ENCODE measurements at places on chromosomes 11 and 22.

DNA sequence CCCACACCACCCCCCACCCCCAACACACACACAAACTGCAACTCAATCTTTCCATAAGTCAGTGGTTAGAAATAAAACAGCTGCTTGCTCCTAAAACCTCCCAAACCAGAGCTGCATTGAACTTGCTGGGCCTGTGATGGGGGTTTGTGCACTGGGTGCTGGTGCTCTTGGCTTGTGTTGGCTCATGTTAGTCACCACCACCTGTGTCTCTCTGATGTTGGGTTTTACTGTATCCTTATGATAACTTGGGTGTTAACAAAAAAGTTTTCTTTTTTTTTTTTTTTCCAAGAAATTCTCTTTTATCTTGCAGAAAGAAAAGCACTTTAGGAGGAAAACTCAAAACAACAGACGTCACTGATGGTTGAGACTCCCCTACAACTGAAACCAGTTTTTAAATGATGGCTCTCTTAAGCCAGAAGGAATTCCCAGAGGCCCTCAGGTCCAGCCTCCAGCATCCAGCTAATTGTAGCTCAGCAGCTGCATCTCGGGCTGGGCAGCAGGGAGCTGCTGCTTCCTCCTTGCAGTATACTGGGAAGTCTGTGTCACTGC is 79.9 kb upstream of the DRD2 start:
- no peak for DNase-seq

- no peak for DNase-seq
These were observed 119.4 kb downstream of the BLID start for GRCh38 chr11:121996574-121996973.

GRCh38 chr11:46914363-46914762 is 4.0 kb downstream of the LRP4 start:
- no peak for DNase-seq

DNA sequence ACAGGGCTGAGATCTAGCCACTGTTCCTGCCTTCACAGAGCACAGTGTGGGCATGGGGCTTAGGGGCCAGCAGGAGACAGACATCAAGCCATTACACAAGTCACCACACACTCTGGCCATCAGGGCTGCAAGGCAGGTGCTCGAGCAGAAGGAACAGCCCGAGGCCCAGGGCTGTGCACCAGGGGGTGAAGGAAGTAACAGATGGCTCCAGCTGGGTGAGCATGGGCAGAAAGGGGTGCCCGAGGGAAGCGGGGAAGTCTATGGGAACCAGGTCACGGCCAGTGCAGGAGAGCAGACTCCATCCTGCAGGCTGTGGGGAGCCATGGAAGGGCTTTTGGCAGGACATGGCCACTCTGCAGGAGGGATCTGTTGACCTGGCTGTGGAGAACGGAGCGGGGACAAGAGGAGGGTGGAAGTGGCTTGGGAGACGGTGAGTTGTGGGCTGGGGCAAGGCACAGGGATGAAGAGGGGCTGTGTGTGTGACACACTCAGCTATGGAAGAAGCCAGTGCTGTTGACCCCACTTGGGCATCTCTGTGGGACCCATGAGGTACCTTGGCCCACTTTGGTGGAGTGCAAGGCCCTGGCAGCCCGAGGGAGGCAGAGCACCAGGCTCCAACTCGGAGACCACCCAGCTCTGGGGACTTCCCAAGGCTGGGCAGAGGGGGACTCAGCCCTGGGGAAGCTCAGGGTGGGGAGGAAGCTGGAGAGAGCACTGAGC is 3.6 kb downstream of the C11orf68 start:
- no peak for DNase-seq

DNA sequence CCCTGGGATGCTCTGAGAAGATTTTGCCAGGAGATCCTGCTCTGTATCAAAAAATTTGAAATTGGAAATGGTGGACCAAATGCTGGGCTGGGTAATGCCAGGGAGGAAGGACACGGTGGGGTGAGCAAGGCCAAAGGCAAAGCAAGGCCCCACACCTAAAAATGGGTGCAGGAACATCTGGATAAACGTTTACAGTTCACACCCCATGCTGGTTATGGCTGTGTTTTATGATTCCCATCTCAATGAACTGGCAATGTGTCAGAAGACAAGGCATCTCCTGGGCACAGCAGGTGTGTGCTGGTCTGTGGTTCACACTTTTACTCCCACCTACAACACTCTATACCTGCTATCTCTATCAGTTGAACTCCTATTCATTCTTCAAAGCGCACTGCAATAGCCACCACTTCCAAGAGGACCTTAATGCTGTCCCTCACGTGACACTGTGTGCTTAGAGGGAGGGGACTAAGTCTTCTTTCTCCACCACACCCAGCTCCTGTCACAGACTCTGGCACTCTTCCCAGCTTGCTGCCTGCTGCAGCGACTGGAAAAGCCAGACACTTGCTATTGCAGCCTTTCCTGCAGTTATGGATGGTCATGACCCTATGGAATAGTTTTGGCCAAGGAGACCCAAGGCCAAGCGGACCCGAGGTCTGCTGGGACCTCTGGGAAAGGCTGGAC is 277.5 kb downstream of the CTTN start:
- no peak for DNase-seq

GRCh38 chr11:58856806-58857205 is 12.3 kb upstream of the GLYATL2 start:
- no peak for DNase-seq

DNA sequence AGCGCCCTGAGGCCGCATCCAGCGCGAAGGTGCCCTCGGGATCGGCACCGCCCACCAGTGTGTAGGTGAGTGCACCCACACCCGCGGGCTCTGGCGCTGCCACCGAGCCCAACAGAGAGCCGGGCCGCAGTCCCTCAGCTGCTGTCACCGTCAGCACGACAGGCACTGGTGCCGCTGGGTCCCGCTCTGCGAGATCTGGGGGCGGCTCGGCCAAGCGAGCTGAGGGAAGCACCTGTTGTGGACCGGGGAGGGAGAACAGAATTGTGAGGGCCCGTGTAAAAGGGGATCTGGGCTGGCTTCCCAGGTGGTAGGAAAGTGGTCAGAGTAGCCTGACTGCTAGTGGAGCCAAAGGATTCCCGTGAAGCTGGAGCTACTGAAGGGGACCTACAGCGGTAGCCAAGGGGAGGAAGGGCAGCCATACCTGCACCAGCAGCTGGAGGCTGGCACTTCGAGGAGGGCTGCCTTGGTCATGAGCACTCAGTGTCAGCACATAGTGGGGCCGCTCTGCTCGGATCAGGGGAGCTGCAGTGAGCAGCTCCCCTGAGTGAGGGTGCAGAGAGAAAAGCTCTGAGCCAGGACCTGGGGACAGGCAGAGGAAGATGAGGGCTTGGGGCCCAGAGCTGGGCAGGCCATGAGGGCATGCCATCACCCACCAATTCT is 11.5 kb upstream of the TPP1 start:
- no peak for DNase-seq

DNA sequence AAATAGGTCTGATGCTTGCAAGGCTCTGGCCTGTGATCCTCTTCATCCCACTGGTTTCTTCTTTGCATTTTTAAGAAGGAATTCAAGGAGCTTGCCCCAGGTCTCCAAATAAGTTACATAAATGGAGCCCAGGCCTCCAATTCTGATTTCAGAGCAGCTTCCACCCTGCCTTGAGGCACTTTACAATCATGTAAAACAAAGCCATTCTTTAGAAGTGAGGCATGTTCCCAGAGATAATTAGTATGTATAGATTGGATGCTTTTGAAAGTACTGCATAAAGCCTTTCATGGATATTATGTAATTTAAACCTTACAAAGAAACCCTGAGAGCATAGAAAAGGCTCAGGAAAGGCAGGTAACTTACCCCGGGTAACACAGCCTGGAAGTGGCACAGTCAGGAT is 466.5 kb downstream of the MIAT start:
- no peak for DNase-seq

GRCh38 chr11:110362971-110363509 is 66.6 kb upstream of the RDX start:
- DNase-seq, result no peak

DNA sequence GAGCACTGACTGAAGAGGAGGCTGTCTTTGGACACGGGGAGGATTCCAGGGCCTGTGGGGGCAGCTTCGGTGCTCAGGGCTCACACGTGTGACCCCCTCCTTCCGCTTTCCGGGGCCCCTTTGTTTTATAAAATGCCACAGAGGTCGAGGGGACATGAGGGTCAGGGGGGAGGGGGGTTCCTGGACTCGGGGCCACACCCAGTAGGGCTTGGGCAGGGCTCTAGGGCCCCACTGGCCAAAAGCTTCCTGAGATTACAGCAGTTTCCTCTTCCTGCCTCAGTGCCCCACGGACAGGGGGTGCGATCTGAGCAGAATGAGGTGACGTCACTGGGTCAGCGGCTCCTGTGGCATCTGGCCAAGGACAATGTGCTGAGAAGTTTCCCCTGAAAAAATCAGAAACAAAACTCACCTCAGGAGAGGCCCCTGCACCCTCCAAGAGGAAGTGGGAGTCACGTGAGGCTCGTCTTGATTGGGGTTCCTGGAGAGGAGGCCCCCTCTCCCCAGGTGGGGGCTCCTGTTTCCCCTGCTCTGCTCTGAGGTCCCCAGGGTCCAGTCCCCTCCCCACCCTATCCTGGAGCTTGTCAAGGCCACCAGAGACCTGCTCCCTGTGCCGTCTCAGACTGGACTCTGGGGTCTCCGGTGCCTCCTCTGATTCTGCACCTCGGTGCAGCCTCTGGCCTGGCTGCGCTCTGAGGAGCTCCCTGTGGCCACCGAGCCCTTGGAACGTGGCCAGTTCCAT is 6.4 kb upstream of the IFITM3 start:
- DNase-seq, result no peak

DNA sequence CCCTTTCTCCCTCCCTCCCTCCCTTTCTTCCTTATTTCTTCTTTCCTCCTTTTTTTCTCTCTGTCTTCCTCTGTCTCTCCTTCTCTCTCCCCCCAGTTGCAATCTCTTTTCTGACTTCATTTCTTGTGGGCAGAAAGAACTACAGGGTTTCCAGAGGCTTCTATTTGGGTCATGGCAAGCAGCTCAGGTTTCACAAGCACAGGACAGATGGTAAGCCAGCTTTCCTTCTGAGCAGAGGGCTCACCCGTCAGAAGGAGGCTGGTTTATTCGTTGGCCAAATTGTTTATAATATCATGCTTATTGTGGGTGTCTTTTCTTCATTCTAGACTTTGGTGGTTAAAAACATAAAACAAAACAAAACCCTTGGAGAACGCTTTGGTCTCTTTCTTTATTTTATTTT is 58.9 kb upstream of the CLMP start:
- no peak for DNase-seq

- no peak for DNase-seq
These were observed 846.2 kb upstream of the API5 start for GRCh38 chr11:42465623-42466022.

DNA sequence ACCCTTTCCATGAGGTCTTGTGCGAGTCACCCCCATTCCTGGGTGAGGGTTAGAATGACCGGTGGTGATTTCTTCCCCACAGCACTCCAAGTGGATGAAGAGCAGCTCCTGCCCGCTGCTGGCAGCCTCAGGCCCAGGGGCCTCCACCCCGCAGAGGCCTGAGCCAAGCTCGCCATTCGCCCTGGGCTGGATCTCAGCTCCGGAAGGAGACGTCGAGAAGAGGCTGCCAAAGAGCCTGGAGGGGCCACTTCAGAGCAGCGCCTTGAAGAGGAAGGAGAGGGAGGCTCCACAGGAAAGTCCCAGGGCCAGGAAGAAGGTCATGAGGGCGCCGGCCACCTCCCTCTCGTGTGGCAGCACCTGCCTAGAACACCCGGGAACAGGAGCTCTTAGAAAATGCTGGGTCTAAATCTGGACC is 8.4 kb downstream of the SLC29A2 start:
- no peak for DNase-seq

DNA sequence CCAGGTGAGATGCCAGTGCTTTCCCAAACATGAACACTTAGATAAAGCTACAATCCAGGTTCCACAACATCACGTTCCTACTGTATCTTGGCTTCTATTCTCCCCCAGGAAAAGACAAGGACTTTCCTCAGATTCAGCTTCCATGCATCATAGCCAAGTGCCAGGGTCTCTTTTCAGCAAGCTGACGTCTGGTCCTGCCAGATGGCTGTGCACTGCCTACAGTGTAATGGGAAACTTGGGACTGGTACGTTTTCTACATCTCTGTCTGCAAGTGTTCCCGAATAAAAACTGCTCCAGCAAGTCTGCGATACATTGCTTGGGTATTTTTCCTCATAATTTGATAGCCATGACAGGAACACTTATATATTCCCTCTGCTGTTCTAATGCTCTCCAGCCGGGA is 412.5 kb downstream of the FAM181B start:
- no peak for DNase-seq

- no peak for DNase-seq
These were observed 795.8 kb downstream of the BRD1 start for GRCh38 chr22:49031746-49032330.

- DNase-seq, result no peak
These were observed 760.2 kb downstream of the KCNA4 start for GRCh38 chr11:29256580-29256979.

DNA sequence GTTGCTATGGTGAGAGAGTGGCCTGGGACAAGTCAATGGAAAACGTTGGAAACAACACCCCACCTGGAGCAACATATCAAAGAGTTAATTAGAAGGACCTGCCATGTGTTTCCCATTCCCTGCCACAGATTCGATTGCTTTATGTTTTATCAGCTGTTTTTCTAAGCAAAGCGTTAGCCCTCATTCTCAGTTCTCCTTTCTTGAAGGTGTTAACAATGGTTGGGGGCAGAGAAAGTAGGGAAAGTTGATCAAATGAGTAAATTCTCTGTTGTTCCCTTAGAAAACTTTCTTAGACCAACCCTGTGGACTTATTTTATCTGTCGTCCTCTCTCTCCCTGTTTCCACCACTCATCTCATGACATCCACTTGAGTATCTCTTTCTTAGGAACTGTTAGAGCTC is 102.5 kb downstream of the ADAMTS15 start:
- DNase-seq, result no peak

- no peak for DNase-seq
These were observed 33.8 kb downstream of the TECTA start for GRCh38 chr11:121134741-121135312.

GRCh38 chr22:46514592-46515207 is 22.7 kb downstream of the CELSR1 start:
- no peak for DNase-seq

DNA sequence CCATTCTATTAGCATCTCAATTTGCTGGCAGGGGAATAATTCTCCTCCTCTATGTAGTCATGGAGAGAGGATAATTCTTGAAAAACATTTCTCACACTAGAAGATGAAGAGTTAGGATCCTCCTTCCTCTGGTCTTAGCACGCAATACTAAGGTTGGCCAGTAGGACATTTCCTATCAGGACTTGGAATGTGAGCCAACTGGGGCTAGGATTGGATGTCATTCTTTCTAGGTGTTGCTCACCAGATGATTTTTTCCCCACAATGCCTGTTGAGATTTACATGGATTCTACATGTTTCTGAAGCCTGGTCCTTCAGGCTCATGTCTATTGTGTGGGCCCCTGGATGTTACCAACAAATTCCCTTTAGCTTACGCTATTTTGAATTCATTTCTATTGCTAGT is 28.0 kb downstream of the SLN start:
- DNase-seq, result no peak

- no peak for DNase-seq
These were observed 12.5 kb downstream of the HSD17B12 start for GRCh38 chr11:43693069-43693468.

Measured in vagina (tissue), 2 donors.